Left forelimb (tissue), 1 donor: ENCODE measurements at places on chromosomes 3 and 15.

- no peak for DNase-seq
Measured at GRCh38 chr3:182973047-182973446, 7.3 kb downstream of the DCUN1D1 start.

DNA sequence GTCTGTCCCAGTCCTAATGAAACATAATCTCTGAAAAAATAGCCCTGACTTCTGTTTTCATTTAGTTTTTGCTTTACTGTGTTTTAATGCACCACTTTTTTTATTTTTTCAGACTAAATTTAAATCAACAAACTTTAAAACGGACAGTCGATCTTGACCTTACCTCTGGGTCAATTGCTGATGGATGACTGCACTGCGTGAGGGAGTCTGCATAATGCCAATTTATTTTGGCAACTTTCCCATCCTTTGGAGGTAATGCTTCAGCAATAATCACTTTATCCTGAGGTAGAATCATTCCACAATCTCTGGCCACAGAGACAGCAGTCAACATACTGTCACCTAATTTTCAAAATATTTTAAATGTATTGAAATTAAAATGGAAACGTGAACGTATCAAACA, 32.5 kb upstream of the GP5 start:
- no peak for DNase-seq

DNA sequence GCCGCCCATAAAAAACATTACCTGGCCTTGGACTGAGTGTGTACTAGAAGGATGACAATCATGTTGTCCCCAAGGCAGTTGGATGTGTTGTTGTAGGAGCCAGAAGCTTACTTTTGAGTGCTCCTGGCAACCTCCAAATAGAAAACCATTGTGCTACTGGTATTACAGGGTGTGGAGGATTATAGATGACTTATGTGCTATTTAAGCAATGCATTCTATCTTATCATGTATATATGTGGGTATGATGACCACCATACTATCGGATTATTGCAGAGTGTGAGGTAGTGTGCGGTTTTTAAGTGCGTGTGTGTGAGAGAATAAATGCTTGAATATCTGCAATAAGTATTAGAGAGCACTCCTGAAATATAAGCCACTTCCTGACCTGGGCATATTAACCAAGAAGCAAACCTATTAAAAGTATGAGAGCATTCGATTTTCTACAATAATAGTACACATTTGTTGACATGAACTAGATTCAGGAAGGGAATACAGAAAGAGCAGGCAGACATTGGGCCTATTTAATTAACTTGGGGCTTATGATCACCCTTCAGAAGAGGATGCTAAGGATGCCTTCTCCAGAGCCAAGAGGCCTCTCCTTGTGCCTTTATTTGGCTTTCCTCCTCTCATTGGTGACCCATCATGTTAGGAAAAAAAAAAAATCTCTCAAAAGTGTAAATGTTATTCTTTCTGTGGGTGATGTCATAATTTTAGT, 11.7 kb upstream of the MBNL1 start:
- no peak for DNase-seq

- DNase-seq: no peak
Measured at GRCh38 chr3:50642382-50642781, 25.4 kb downstream of the MAPKAPK3 start.
